ENCODE measurements at places on chromosomes 6 and 20. TPM values are rescaled to one million over a fixed set of nuclear protein-coding genes. Genes with fewer than 3 reads are reported as not detected.

GRCh38 chr6:24953726-24954125 lies 18.0 kb upstream of the RIPOR2 start:
- no peak for DNase-seq

- no peak for DNase-seq
These were observed 480.7 kb upstream of the SPTLC3 start for GRCh38 chr20:12528104-12528503.

- DNase-seq, result no peak
These were observed 108.0 kb downstream of the SYNDIG1 start for GRCh38 chr20:24577271-24577909.

DNA sequence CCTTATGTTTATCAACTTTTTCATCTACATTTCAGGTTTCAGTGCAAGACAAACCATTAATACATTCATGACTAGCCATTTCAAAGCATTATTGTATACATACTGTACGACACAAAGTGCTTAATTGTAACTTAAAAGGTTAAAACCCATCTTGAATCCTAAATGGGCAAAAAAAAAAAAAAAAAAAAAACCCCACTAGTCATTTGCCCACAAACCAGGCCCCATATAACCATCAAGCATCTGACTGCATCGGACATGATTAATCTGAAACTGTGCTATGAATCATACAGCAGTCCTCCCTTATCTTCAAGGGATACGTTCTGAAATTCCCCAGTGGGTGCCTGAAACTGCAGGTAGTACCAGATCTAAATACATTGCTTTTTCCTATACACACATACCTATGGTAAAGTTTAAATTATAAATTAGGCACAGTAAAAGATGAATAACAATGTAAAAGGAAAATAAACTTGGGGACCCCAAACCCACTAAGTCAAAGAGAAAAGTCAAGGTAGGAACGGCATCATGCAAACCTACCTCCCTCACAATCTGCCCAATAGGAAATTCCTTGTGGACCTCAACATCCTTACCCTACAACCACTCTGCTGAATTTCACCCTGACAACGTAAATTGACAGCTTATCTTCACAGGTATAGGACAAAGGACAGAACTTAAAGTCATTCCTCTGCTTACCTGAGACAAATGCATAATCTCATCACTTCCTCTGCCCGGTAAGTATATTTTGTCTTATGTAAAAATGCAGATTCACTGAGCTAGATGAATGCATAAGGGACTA lies 14.3 kb downstream of the B4GALT5 start:
- no peak for DNase-seq

The NRSN1 gene
- total RNA-seq, result not detected

DNA sequence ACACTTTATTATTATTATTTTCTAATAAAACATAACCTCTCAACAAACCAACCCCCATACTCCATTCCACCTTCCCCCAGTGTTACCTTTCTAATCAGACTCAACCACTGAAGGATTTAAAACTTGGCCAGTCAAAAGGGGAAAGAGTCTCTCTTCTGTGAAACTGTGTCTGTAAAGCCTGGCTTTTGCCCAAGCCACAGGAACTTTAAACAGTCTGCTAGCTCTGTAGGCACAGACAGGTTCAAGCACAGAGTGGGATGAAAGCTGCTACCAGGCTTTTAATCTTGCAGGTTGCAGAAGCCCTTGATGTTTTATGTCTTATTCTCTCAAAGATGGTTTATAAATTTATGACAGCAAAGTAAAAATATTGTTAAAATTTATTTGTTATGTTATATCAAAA lies 585.7 kb downstream of the TENT5A start:
- no peak for DNase-seq

The SNX3 gene
- total RNA-seq, result 85.0 TPM

GRCh38 chr20:21424846-21425245 lies 27.5 kb upstream of the NKX2-4 start:
- DNase-seq, result no peak

The IFT52 gene
- 15.0 TPM for total RNA-seq

- DNase-seq, result no peak
These were observed 94.7 kb upstream of the PLCB4 start for GRCh38 chr20:8974009-8974708.

The SLC22A3 gene
- not detected for total RNA-seq

GRCh38 chr6:125004198-125004597 lies 42.0 kb downstream of the RNF217 start:
- no peak for DNase-seq

The PRL gene
- total RNA-seq, result not detected

The HS3ST5 gene
- total RNA-seq, result not detected

DNA sequence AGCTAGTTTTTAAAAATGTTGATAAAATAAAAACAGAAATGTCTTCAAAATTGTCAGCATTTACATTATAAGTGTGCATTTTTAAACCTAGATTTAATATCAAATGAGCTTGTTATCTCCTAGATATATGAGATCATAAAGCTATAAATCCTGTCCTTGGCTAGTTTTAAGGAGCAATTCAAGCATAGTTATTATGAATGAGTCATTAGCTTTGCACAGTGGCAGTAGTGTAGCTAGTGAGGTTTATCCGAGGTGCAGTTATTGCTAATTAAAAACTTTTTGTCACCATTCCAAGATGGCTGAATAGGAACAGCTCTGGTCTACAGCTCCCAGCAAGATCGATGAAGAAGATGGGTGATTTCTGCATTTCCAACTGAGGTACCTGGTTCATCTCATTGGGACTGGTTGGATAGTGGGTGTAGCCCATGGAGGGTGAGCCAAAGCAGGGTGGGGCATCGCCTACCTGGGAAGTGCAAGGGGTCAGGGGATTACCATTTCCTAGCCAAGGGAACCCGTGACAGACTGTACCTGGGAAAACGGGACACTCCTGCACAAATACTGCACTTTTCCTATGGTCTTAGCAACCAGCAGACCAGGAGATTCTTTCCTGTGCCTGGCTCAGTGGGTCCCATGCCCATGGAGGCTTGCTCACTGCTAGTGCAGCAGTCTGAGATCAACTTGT lies 108.8 kb upstream of the SYNCRIP start:
- DNase-seq, result no peak

GRCh38 chr6:12383448-12383847 lies 93.3 kb downstream of the EDN1 start:
- DNase-seq, result no peak

The SYCP2L gene
- not detected for total RNA-seq

The PRR18 gene
- not detected for total RNA-seq

The UBD gene
- 0.38 TPM for total RNA-seq

The CRNKL1 gene
- 20.4 TPM for total RNA-seq

GRCh38 chr6:54366667-54367327 lies 58.6 kb downstream of the TINAG start:
- DNase-seq, result no peak

- DNase-seq, result no peak
These were observed 267.6 kb downstream of the PRKN start for GRCh38 chr6:162459985-162460384.

The ENPP5 gene
- not detected for total RNA-seq

The TPD52L1 gene
- total RNA-seq, result not detected

The NDUFAF4 gene
- total RNA-seq, result 23.3 TPM

The SLC17A3 gene
- 0.15 TPM for total RNA-seq

- DNase-seq, result peak; percentile 93
These were observed 6.3 kb upstream of the DHX16 start for GRCh38 chr6:30678964-30679726.

GRCh38 chr6:5132731-5133130 lies 47.6 kb downstream of the PPP1R3G start:
- no peak for DNase-seq

DNA sequence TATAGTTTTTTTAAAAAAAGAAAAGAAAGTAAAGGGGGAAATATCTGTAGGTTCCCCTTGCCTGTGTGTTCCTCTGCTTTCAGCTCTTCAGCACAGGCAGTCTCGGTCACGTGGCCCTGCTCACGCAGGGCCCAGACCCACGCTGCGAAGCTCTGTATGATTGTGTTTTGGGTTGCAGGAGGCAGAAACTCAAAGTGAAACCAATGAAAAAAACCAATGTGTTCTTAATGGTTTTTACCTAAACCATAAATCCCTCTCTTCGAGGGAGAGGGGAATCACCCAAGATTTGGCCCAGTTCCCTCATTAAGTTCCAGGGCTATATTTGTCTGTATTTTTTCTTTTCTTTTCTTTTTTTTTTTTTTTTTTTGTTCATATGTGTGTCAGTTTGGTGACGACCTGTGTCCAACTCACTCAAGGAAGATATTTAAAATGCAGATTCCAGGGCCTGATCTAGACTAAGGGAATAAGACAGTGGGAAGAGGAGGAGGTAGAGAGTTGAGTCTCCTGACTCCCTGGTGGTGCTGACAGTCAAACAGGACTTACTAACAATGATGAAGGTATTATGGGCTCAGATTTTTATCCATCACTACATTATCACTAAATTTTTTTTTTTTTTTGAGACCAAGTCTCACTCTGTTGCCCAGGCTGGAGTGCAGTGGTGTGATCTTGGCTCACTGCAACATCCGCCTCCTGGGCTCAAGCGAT lies 33.8 kb upstream of the RREB1 start:
- peak; percentile 69 for DNase-seq

DNA sequence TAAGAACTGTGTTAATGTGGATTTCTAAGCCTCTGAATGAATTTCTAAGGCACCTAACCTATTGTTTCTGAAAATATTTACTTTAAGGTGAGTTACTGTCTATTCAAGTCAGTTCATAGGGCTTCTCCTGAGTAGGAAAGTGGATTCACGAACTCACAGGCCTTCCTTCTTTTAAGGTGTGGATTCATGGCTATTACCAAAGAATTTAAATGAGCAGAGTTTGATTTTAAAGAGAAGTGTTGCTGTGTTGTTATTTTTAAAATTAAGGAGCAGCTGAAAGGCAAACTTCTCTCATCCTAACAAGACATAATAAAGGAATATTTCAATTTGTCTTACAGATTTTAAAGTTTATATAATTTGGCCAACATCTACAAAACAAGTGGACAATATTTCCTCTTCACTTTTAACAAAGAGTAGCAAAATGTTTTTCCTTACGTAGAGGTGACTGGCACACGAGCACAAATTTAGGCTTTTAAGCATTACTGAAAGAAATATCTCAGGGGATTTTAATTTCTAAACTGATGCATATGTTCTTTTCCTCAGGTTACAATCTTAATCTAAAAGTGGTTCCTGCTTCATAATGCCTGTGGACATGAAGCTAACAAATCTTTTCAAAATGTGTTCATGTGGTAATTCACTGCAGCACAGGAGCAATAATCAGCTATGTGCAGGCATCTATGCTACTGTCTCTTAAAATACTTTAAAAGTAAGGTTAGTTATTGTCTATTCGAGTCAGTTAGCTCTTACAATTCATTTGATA lies 602 bp upstream of the TSPYL4 start:
- no peak for DNase-seq

The NR2E1 gene
- not detected for total RNA-seq

DNA sequence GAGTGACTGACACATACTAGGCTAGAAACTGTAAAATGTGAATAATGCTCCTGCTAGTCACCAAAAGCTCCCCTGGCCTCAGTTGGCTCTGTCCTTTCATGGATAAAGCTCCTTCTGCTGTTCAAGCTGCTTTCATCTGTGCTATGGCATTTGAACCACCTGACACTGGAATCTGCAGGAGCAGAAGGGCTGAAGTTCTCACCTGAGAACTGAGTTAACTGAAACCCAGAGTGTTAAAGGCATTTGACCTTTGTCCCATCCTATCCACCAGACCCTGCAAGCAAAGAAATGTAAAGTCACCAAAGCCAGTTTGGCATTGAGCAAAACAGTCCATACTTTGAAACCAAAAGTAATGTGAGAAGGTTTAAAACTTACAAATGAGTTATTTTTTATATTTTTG lies 77.7 kb downstream of the BMP2 start:
- DNase-seq, result no peak

The LTB gene
- 1,185 TPM for total RNA-seq

DNA sequence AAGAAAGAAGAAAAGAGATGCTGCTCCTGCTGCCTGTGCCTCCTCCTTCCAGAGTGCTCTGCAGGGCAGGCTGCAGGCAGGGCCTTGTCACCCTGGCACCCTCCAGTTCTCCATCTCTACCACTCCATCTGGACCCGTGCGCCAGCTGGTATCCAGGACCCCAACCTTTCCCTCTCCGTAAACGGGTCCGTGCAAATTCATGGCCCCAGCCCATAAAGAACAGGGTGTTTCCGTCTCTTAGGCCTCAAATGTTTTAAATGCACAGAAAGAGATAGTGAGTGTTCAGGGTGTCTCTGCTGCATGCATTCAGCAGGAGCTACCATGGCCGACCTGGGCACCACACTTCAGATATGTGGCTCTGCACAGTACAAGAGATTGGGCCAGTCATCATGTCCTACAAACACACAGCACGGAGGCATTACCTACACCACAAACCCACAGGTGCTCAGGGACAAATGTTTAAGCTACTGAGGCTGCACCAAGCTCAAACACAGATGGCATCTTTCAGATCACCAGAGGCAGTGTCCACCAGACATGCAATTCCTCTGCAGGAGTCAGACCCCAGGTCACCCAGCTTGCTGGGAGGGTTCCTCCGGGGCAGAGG lies 258.1 kb downstream of the DLL1 start:
- no peak for DNase-seq

- DNase-seq, result no peak
These were observed 69.7 kb downstream of the EFHC1 start for GRCh38 chr6:52489881-52490280.

- DNase-seq, result no peak
These were observed 65.7 kb downstream of the ZMYND8 start for GRCh38 chr20:47290666-47291430.

DNA sequence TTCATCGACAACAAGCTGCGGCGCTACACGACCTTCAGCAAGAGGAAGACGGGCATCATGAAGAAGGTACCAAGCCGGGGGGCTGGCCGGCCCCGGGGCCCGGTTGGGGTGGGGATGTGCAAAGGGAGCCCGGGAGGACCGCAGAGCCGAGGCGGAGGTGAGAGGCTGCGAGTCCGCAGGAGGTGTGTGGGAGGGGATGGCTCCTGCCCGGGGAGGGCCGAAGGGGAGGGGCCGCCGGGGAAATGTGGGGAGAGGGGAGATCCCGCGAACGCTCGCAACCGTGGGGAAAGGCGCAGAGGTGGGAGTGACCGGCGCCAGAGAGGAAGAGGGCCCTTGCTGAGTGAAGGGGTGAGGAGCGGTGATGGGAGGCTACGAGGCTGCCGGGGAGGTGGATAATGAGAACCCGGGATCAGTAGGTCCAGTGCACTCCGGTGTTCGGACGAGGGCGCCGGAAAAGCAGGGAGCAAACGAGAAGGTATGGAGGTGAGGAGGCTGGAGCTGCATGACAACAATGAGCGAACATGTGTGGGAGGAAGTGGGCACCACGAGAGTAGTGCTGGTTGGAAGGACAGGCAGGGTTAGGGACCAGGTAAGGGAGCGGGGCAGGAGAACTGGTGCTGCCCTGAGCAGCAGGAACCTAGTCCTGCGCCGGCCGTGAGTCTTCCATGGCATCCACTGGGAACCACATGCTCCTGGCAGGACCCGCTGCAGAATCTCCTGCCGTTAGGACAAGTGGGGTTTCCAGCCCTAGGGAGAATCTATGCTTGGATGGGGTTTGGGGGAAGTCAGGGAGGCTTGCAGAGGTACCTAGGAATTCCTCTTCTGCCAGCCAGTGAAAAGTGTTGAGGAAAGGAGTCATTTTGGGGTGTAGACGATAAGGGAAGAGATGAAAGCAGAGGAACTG lies 1.3 kb downstream of the SRF start:
- peak; percentile 58 for DNase-seq

The ITPR3 gene
- total RNA-seq, result 55.1 TPM

The NNAT gene
- total RNA-seq, result not detected

GRCh38 chr6:73004861-73005260 lies 220.4 kb downstream of the KHDC1L start:
- no peak for DNase-seq
